NCI-H1105 (cell line): ENCODE measurements at places on chromosomes 6 and 20.

- no peak for DNase-seq
Observed at GRCh38 chr20:23754731-23755130, 4.0 kb upstream of the CST1 start.

DNA sequence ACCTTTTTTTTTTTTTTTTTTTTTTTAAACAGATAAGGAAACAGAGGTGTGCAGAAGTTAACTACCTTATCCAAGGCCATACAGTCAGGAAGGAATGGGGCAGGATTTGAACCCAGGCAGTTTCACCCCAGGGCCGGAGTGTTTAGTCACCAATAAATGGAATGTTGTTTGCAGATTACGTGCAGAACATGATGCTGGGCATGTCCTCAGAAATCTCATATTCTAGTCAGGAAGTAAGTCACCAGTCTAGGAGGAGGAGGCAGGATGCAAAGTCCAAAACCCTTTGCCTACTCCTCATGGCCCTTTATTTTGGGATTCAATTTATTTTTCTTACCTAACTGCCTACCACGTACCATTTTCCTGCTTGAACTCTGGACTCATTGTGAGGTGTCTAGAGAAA lies 57.1 kb upstream of the LRRC1 start:
- DNase-seq, result no peak

- DNase-seq, result no peak
Observed at GRCh38 chr6:105641504-105641903, 238.6 kb upstream of the PREP start.

GRCh38 chr20:62776035-62776691 lies 20.1 kb upstream of the MRGBP start:
- DNase-seq, result no peak

DNA sequence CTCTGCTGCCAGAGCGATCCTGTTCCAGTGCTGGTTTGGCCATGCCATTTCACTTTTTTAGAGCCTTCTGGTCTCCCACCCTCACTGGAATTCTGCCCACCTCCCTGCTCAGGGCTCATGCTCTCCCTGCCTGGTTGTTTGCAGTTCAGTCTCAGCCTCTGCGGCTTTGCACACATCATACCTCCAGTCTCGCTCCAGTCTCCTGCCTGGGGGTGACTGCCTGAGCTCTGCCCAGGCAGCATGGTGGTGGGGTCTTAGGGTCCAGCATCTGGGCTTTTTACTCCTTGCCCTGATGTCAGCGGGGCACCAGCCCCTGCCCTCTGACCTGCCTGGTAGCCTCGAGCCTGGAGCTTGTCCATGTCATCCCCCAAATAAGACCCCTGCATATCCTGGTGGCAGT lies 30.9 kb downstream of the CD83 start:
- DNase-seq, result no peak

GRCh38 chr20:33419140-33419974 lies 18.0 kb upstream of the CDK5RAP1 start:
- DNase-seq, result no peak

GRCh38 chr6:43980004-43980795 lies 147.1 kb downstream of the MRPL14 start:
- no peak for DNase-seq

DNA sequence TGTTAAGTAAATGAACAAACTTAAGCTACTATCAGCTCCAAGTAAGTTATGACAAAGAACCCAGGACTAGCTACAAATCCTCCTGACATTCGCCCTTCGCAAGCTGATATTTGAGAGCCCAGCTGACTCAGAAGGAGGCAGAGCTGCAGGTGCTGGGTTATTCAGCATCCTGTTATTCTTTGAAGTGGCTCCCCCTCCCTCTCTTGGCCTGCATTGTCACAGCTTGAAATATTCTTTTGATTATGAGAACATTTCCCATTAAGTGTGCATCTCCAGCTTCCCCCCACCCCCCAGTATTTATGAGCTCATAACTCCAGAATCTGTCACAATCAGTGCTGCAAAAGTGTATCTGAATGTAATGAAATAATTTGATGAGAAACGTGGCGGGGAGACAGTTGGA lies 78.8 kb upstream of the RALY start:
- DNase-seq, result no peak

DNA sequence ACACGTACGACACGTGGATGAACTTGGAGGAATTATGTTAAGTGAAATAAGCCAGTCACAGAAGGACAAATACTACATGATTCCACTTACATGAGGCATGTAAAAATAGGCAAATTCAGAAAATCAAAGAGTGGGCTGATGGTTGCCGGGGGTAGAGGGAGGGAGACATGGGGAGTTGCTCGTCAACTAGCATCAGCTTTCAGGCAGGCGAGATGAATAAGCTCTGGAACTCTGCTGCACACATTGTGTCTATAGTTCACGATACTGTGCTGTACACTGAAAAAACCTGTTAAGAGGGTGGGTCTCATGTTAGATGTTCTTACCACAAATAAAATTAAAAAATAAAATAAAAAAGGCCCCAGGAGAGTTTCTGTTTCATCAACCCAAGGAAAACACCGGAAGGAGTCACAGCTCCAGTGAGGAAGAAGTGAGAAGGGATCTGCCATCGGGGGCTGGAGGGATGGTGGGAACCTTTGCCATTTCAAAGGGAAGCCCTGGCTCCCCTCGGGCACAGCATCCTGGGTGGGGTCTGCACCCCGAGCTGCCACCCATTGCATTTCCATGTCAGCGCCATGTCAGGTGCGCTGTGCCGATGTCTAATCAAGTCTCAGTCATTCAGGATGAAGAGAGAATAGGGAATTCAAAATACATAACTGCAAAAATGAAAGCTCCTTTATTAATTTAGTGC lies 98.3 kb downstream of the SLC22A23 start:
- no peak for DNase-seq

- DNase-seq, result no peak
Observed at GRCh38 chr20:258963-259362, 1.4 kb downstream of the DEFB132 start.

DNA sequence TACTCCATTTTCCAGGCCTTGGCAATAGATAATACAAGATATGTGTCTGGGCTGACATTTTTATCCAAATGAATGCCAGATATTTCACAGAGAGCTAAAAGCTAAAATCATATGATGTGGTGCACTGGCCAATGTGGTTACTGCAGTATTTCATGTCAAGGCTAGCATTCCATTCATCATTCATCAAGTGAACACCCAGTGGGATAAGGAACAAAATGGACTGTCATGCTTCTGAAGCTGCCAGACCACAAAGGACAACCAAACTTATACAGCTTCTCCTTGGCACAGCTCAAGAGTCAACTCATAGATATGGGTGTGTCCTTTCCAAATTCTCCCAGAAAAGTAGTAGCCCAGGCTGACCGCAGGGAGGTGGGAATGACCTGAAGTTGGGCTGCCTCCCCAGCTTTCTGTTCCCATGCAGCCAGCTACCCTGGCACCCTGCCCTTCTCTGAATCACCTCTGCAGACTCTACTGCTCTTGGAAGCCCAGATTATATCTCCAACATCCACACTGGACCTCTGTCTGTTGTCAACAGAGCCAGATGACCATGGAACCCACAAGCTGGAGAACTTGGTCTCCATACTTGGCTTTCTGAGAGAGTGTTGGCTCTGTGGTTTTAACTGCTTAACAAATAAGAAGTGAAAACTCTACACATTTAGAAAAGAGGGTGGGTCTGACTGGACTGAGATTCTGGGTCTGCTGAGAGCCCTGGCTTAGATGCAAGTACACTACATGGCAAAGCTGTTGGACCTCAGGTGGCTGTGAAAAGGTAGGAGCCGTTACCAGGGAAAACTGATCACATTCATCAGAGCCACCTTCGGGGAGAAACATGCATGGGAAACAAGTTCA lies 122.8 kb downstream of the ALDH8A1 start:
- DNase-seq, result no peak

- DNase-seq, result no peak
Observed at GRCh38 chr6:125013938-125014660, 51.9 kb downstream of the RNF217 start.
